AML-193 (cell line): ENCODE measurements at places on chromosomes 2 and 18.

GRCh38 chr2:99442837-99443236 lies 47.0 kb downstream of the REV1 start:
- DNase-seq: no peak

DNA sequence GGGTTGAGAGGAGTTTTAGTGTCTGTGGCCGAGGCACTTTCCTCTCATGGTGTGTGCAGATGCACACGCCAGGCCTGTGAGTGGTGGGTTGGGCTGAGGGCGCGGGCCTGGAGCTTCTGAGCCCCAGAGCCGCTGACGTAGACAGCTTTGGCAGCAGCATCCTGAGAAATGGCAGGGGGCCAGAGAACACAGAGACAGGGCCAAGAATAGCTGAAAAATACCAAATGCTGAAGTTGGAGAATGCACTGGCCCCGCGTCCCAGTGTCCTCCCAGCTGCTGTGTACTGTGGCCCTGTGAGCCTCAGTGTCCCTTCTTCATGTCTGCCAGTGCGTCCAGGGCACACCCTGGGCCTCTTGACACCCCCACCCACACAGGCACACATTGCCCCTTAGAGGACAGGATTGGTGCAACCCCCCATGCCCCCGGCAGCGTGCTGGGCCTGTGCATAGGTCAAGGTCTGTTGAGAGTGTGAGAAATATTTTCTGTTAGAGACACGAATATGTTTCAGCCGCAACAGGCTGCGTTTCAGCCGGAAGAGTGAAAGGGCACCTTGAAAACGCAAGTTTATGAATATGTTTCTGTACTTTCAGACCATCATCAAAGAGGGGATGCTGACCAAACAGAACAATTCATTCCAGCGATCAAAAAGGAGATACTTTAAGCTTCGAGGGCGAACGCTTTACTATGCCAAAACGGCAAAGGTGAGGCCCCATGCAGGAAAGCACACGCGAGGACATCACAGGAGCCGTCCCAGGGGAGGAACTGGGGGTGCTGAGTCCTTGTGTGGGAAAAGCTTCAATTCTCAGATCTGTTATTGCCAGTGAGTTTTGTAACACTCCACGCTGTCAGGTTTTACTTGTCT lies 33.6 kb downstream of the DGKD start:
- no peak for DNase-seq

- DNase-seq: peak; percentile 37
Measured at GRCh38 chr2:241882091-241882625, 12.6 kb downstream of the RTP5 start.

DNA sequence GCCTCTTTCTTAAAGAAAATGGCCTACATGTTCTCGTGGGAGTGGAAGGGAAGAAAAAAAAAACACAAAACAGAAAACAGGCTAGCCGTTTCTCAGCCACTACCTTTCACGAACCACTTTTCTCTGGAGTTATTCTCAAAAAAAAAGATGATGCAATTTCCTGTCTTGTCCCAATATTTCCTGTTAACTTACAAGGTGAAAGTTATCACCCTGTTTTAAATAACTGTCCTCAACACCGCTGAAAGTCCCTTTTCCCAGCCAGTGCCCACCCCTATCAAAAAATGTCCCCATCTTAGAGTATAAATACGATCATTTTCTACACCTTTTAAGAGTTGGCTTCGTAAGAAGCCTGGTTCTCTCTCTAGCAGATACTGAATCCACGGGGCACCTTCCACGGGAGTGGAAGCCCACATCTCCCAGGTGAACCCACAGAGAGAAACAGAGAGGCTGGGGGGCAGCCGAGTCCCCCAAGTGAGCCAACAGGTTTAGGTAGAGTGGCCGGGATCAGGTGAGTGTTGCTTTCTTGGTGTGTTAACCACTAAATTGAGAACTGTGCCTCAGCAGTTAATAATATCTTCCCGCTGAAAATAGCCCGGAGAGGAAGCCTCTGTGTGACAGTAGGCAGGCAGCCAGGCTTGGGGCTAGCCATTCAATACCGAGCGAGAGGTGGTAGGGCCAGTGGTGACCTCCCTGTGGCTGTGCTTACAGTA lies 15.9 kb downstream of the SMAD7 start:
- DNase-seq: peak; percentile 69

DNA sequence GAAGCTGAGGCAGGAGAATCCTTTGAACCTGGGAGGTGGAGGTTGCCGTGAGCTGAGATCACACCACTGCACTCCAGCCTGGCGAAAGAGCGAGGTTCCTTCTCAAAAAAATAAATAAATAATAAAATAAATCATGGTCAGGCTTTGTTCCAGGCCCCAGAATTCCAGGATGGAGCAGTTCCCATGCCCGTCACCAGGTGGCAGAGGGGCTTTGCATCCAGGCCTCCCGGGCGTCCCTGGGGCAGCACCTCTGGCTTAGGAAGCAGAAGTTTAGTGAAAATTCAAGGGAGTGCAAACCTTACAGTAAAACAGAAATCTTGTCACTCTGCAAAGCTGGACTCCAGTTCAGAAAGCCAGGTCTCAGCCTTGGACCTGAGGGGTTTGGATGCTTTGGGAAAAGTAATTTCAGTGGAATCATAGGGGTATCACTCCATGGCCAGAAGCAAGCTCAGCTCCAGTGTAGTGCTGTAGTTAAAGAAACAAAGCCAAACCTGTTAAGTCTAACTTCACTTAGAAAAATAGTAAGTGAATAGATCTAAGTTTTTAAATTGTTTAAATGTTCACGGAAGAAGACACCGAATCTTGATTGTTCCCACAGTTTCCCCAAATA lies 512.7 kb downstream of the CMPK2 start:
- DNase-seq: no peak

GRCh38 chr2:203656522-203657287 lies 49.7 kb upstream of the CD28 start:
- no peak for DNase-seq

DNA sequence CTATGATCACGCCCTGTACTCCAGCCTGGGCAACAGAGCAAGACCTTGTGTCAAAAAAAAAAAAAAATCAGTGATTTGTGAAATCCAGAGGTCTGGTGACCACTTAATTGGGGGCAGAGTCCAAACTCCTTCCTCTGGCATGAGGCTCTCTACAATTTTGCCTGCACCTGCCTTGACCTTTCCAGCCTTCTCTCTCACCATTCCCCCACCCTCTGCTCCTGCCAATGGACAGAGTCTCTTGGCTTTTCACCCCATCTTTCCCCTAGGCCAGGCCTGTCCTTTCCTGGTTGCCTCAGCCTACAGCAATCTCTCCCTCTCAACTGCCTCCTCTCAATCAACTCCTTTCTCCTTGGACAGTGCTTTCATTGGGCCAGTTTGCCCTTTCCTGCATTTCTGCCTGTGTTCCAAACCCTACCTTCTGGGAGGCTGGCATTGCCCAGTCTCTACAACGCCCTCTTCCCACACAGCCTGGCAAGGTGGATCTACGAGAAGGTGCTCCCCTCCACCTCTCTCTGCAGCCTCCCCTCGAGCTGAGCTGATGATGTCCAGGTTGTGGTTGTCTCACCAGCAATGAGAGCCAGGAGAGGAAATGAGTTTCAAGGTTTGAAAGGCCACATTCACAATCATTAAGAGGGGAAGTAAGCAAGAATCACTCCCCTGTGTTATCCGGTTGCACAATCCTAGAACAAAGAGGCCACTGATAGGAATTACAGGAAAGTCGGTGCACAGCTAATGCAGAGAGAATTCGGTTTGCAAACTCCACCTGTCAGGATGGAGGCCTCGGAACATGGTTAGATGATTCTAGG lies 39.5 kb upstream of the NPAS2 start:
- DNase-seq: peak; percentile 54

GRCh38 chr2:140242889-140243288 lies 1462.7 kb upstream of the NXPH2 start:
- DNase-seq: no peak

DNA sequence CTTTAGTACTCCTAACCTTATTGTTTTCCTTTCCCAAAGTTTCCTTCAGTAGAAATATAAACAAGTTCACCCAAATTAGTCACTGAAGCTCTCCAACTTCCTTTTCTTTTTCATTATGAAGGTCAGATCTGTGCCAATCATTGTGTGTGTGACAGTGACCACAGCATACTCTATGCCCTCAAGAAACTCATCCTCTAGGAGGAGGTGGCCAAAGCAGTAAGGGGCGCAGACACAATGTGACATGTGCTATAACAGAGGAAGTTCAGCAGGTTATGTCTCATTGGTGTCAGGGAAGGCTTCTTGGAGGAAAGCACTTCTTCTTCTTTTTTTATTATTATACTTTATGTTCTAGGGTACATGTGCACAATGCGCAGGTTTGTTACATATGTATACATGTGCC lies 60.0 kb upstream of the PSME4 start:
- DNase-seq: no peak

DNA sequence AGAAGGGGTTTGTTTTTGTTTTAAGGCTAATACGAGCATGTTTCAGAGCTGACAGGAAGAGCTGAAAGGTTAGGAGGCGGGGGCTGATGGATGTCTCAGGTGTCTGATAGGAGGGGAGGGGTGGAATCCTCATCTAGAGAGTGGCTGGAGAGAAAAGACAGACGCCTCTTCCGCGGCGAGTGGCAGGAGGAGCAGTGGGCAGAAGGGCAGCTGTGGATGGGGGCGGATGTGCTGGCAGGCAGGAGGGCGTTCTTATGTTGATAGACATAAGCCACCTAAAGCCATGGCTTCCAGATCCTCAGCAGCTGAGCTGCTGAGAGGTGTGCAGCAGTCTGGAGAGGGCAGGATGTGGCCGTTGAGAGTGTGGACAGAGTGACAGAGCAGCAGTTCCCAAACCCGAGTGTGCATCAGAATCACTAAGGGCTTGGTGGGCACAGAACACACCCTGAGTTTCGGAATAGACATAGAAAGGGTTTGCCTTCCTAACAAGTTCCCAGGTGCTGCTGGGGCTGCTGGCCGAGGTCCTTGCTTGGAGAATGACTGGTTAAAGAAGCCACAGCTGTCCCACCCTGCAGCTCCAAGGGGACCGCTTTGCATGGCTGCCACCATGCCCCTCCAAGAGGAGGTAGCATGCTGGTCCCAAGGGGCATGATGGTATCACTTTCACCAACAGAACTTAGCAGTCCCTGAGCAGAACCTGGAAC lies 3.0 kb upstream of the ITM2C start:
- no peak for DNase-seq

GRCh38 chr18:9290156-9290555 lies 44.4 kb upstream of the TWSG1 start:
- no peak for DNase-seq

GRCh38 chr2:120406566-120406965 lies 60.6 kb downstream of the INHBB start:
- no peak for DNase-seq

- DNase-seq: no peak
Measured at GRCh38 chr2:166385313-166385712, 9.6 kb upstream of the SCN9A start.
